Activated CD4-positive, alpha-beta memory T cell treated with anti-CD3 and anti-CD28 coated beads, Interleukin-2, amount 10 ng/mL, durations not matched to agents 7 days and 5 days (primary cell): ENCODE measurements at places on chromosomes 4 and X. TPM values are rescaled to one million over a fixed set of nuclear protein-coding genes. Genes with fewer than 3 reads are reported as not detected.

ADGRA3 gene
- 0.50 TPM for total RNA-seq

MED12 gene
- 56.5 TPM for total RNA-seq

CCDC158 gene
- total RNA-seq: not detected

SPANXN1 gene
- not detected for total RNA-seq

BLTP1 gene
- 45.3 TPM for total RNA-seq

- H3K27me3 ChIP-seq: no peaks in the 10 kb centered on the region
- no peak overlapping the region for H3K4me3 ChIP-seq
- no peaks in the 10 kb centered on the region for H3K4me1 ChIP-seq
- no peaks in the 10 kb centered on the region for H3K36me3 ChIP-seq
These were observed 118.5 kb upstream of the PABPC4L start for GRCh38 chr4:134320048-134320447.

DNA sequence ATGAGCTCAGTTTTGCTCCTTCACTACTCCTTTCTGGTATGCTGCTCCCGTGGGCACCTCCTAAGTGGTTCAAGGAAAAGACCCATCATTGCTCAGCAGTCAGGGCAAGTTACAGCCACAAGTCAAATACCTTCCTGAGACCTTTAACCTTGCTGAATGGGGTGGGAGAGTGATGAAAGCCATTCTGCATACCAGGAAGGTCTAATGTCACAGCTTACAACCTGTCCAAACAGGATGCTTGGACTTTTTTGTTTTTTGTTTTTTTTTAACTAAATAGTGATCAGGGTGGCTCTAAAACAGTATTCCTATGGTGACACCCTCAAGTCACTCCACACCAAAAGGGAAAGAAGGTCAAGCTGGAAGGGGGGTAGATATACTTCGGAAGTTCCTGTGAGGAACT, 93.1 kb downstream of the GPC3 start:
- H3K4me3 ChIP-seq: no peak overlapping the region
- H3K36me3 ChIP-seq: no peaks in the 10 kb centered on the region
- H3K4me1 ChIP-seq: no peaks in the 10 kb centered on the region
- no peak overlapping the region for H3K27ac ChIP-seq
- DNase-seq: no peak

DNA sequence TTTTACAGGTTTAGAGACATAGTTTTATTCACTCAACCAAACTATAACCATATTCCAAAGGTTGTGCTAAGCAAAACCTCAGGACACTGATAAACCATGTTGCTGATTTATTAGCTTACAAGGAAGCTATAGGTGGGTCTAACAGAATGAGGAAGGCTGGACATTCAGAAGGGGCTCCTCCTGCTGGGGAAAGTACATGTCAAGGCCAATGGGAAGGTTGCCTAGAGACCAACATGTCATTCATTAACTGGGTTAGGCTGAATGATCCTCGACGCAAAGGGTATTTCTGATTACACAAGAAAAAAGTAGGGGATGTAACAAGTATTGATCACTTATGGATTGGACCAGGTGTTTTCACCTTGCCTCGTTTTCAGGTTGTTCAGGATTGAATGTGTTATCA, 30.3 kb downstream of the SLC10A6 start:
- no peak overlapping the region for H3K27ac ChIP-seq
- H3K27me3 ChIP-seq: no peaks in the 10 kb centered on the region
- H3K36me3 ChIP-seq: no peaks in the 10 kb centered on the region

GRCh38 chr4:70062000-70062399, 11.8 kb downstream of the HTN1 start:
- H3K27me3 ChIP-seq: no peaks in the 10 kb centered on the region
- no peak overlapping the region for H3K27ac ChIP-seq
- no peaks in the 10 kb centered on the region for H3K4me1 ChIP-seq
- H3K36me3 ChIP-seq: no peaks in the 10 kb centered on the region
- H3K4me3 ChIP-seq: no peak overlapping the region
- DNase-seq: no peak

GRCh38 chr4:76674983-76675382, 223.0 kb downstream of the SOWAHB start:
- no peaks in the 10 kb centered on the region for H3K4me1 ChIP-seq
- DNase-seq: no peak
- H3K36me3 ChIP-seq: no peaks in the 10 kb centered on the region
- H3K4me3 ChIP-seq: no peak overlapping the region

DNA sequence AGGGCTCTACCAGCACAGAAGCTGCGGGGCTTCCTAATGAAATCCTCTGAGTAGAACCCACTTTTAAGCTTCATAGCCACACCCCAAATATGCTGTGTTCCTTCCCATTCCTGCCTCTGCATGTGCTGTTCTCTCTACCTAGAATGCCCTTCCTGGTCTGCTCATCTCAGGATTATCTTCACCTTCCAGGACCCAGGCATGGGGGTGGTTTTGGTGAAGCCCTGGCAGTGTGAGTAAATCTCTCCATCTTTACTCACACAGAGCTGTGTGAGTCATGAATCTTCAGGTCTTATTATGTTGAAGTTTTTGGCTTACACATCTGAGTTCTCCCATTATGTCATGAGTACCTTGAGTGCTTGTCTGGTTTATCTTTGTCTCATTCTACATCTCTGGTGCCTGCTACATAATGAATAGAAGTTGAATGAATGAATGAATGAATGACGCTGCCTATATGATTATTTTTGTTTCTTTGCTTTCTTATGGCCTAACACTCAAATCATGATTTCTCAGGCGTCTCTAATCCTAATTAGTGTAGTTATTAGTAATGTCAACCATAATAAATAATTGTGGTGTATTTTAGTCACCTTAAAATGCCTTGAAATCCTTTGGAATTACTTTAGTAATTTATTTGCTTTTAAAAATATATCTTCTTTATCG, 41.9 kb downstream of the HADH start:
- peaks cover 34% of the 10 kb centered on the region for H3K4me1 ChIP-seq
- H3K36me3 ChIP-seq: peaks cover 43% of the 10 kb centered on the region
- no peaks in the 10 kb centered on the region for H3K27me3 ChIP-seq
- no peak overlapping the region for H3K4me3 ChIP-seq
- DNase-seq: no peak
- no peak overlapping the region for H3K27ac ChIP-seq

DNA sequence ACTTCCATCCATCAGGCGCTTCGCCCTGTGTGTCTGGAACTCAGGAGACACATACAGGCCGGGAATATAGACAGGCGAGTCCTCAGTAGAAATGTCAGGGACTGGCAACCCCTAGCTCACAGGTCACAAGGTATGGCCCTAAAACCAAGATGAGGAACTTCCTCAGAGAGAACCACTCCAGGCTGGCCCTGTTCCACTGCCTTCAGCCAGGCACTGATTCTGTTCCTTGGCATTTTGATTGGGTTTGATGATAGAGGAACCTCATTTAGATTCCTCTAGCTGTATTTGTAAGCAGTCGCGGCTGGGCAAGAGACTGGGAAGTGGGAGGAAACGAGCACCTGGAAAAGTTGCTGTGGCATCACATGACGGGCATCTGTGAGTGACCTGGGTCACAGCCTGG, 8.1 kb downstream of the HPSE start:
- peaks cover 48% of the 10 kb centered on the region for H3K36me3 ChIP-seq
- DNase-seq: no peak
- H3K27ac ChIP-seq: no peak overlapping the region
- H3K4me1 ChIP-seq: peaks cover 12% of the 10 kb centered on the region
- no peaks in the 10 kb centered on the region for H3K27me3 ChIP-seq

DNA sequence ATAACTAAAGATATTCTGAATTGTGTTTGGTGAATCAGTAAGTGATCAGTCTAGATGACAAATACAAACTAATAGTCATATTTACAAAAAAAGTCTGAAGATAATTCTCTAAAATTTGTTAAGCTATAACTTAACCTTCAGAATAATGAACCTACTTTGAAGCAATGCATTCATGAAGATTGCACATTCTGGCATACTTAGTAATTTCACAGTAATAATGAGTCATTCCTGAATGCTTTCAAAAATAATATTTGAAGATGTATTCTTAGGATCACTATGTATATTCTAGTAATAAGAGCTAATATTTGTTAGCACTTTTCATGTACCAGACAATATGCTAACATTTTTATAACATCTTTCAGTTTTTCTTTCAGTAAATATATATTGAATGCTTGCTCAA, 756.7 kb upstream of the SLIT2 start:
- H3K27ac ChIP-seq: no peak overlapping the region
- H3K4me3 ChIP-seq: no peak overlapping the region
- no peaks in the 10 kb centered on the region for H3K4me1 ChIP-seq
- no peaks in the 10 kb centered on the region for H3K36me3 ChIP-seq

GRCh38 chrX:112830540-112830939, 10.1 kb downstream of the AMOT start:
- H3K4me1 ChIP-seq: no peaks in the 10 kb centered on the region

DNA sequence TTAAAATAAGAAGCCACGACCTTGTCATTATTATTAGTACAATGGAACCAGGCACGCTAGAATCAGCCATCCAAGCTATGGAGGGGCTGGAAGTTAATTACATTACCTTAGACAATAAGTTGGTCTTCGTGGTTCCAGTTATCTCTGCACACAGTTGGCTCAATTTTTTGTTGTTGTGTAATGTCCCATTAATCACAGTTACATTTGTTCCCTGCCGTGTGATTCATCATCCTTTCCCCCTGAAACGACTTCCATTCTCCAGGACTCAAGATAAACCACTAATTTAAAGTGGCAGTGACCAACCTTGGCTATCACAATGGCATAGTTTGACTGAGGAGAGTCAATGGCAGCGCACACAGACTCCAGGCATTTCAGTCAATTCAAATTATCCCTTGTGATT, 905.0 kb downstream of the RAB28 start:
- no peaks in the 10 kb centered on the region for H3K4me1 ChIP-seq
- H3K27ac ChIP-seq: no peak overlapping the region
- DNase-seq: no peak
- H3K27me3 ChIP-seq: no peaks in the 10 kb centered on the region

DNA sequence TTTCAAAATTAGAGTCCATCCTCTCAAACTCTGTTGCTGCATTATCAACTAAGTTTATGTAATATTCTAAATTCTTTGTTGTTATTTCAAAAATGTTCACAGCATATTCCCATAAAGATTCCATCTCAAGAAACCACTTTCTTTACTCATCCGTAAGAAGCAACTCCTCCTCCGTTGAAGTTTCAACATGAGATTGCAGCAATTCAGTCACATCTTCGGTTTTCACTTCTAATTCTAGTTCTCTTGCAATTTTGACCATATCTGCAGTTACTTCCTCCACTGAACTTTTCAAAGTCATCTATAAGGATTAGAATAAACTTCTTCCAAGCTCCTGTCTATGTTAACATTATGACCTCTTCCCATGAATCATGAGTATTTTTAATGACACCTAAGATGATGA, 216.6 kb upstream of the SLC7A11 start:
- H3K4me1 ChIP-seq: no peaks in the 10 kb centered on the region
- no peak overlapping the region for H3K27ac ChIP-seq
- no peaks in the 10 kb centered on the region for H3K36me3 ChIP-seq
- H3K4me3 ChIP-seq: no peak overlapping the region
- DNase-seq: no peak

- DNase-seq: peak; percentile 76
- peaks cover 47% of the 10 kb centered on the region for H3K4me1 ChIP-seq
- no peaks in the 10 kb centered on the region for H3K36me3 ChIP-seq
These were observed 2.7 kb downstream of the FOXO4 start for GRCh38 chrX:71098302-71098701.

- no peak for DNase-seq
- H3K4me3 ChIP-seq: no peak overlapping the region
- no peak overlapping the region for H3K27ac ChIP-seq
- H3K36me3 ChIP-seq: no peaks in the 10 kb centered on the region
These were observed 130.6 kb downstream of the FBXO8 start for GRCh38 chr4:174152717-174153466.

DNA sequence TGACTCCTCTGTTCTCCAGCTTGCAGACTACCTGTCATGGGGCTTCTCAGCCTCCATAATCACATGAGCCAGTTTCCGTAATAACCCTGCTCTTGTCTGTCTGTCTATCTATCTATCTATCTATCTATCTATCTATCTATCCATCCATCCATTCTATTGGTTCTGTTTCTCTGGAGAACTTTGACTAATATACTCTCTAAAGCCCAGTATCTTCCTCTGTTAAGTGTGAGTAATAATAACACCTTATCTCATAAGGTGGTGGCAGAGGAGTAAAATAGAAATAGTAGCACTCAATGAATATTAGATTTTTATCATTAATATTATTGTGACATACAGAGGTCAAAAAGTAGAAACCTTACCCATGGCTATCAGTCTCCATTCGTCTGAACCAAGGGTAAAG, 177.9 kb upstream of the PGRMC2 start:
- no peak overlapping the region for H3K4me3 ChIP-seq
- H3K27ac ChIP-seq: no peak overlapping the region
- no peaks in the 10 kb centered on the region for H3K36me3 ChIP-seq
- peaks cover 2% of the 10 kb centered on the region for H3K27me3 ChIP-seq

GRCh38 chrX:43716696-43717095, 60.6 kb downstream of the MAOA start:
- H3K4me1 ChIP-seq: no peaks in the 10 kb centered on the region
- no peak for DNase-seq
- no peaks in the 10 kb centered on the region for H3K36me3 ChIP-seq
- H3K27ac ChIP-seq: no peak overlapping the region
- no peak overlapping the region for H3K4me3 ChIP-seq
- no peaks in the 10 kb centered on the region for H3K27me3 ChIP-seq

- H3K4me3 ChIP-seq: no peak overlapping the region
- H3K36me3 ChIP-seq: no peaks in the 10 kb centered on the region
- no peaks in the 10 kb centered on the region for H3K27me3 ChIP-seq
- no peaks in the 10 kb centered on the region for H3K4me1 ChIP-seq
- DNase-seq: no peak
These were observed 20.7 kb downstream of the RAB40AL start for GRCh38 chrX:102957751-102958150.

GRCh38 chrX:1658071-1658491, 43.2 kb downstream of the ASMT start:
- peak overlapping the region; percentile 92 for H3K27ac ChIP-seq
- H3K4me1 ChIP-seq: peaks cover 48% of the 10 kb centered on the region
- peak; percentile 31 for DNase-seq
- no peaks in the 10 kb centered on the region for H3K27me3 ChIP-seq

GRCh38 chr4:131339137-131339536, 1810.0 kb upstream of the PCDH10 start:
- no peak overlapping the region for H3K4me3 ChIP-seq
- no peak for DNase-seq
- H3K27ac ChIP-seq: no peak overlapping the region
- H3K36me3 ChIP-seq: no peaks in the 10 kb centered on the region
- H3K4me1 ChIP-seq: no peaks in the 10 kb centered on the region

DNA sequence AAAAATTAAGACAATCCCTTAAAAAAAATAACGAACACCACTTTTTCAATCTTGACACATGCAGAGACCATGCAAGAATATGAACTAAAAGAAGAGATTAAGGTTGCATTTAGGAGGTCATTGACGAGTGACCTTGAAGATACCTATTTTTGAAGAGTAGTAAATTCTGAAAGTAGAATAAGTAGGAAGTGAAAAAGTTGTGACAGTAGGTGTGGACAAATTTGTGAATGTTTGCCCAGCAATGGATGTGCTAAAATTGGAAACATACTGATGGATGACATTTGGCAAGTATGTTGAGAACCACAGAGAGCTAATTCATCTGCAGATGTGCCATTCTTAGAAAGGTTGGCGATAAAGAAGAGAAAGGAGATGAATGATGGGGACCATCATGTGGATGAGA, 213.7 kb upstream of the VCX3A start:
- no peak overlapping the region for H3K4me3 ChIP-seq
- no peaks in the 10 kb centered on the region for H3K4me1 ChIP-seq
- H3K36me3 ChIP-seq: no peaks in the 10 kb centered on the region
- DNase-seq: no peak
- no peak overlapping the region for H3K27ac ChIP-seq
- no peaks in the 10 kb centered on the region for H3K27me3 ChIP-seq
